Effector CD8-positive, alpha-beta T cell (primary cell): ENCODE measurements at places on chromosomes 7 and 10.

DNA sequence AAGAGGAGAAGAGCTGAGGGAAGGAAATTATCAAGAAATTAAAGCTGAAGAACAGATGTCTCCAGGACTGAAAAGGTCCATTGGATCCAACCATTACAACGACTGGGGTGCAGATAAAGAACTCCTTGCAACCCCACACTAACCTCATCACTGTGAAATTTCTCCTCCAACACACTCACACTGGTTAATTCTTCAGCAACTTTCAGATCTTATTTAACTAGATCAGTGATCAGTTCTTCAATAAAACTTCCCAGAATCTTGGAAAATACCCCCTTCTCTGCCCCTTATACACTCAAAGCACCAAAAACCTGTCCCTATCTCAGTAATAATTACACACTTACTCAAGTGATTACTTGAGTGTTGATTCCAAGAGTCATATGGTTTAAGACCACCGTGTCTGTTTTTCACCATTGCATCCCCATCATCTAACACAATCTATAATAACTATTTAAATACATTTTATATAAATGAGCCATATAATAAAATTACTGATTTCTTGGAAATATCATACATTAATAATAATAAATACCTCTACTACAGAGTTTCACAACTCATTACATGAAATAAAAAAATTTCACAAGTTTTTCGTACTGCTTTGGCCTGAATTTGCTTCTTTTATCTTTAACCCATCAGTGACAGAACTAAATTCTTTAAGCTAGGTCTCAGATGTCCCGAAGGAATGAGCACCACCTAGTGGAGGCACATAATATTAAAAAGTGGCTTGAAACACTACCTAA, 123.7 kb downstream of the MPP7 start:
- no peak for DNase-seq

DNA sequence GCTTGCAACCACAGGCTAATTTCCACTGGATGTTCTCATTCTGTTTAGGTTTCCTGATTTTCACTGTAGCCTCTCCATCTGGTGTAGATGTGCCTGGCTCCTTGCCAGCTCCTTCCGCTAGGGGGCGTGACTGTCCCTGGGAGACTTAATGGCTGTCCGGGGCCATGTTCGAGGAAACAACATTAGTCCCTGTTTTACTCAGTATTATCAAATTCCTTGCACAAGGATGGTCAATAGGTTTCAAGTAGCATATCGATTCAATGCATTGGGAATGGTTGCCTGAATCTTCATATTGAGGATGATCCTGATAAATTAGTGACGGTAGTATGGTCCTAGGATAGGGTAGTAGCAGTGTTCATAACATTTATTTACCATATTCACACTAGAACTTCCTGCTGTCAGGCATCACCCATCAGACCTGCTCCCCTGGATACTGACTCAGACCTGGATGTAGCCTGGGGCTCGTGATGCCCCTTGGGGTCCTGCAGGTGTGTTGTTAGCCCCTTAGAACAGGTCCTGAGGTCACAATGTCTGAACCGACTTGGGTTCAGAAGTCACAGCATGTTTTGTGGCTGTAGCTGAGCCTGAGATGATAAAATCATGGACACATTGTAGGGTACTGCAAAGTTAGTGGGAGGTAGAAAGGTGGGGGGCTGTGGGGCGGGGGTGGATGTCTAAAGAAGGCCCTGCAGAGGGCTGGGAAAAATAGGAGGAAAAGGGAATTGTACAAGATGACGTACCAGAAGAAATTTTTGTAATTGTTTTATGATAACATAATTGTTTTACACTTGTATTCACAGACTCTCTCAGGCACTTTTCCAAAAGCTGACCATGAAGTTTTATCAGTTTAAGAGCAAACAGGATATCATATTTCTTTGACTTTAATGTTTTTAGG, 8.9 kb upstream of the EXOC6 start:
- no peak for DNase-seq

DNA sequence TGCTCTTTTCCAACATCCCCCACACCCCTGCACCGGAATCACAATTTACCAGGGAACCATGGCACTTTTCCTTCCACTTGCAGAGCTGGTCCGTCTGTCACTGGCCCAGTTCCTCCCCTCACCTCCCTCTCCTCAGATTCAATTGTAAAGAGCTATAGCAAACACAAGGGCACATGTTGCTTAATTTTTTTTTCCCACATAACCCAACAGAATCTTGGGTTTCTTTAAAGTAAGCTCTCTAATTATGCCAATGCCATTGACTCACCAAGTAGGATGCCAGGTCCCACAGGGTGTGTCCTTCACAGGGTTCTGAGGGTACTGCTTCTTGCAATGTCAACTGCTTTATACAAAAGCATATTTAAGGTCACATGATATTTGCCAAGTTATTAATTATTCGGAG, 262.2 kb downstream of the AUTS2 start:
- DNase-seq, result no peak

DNA sequence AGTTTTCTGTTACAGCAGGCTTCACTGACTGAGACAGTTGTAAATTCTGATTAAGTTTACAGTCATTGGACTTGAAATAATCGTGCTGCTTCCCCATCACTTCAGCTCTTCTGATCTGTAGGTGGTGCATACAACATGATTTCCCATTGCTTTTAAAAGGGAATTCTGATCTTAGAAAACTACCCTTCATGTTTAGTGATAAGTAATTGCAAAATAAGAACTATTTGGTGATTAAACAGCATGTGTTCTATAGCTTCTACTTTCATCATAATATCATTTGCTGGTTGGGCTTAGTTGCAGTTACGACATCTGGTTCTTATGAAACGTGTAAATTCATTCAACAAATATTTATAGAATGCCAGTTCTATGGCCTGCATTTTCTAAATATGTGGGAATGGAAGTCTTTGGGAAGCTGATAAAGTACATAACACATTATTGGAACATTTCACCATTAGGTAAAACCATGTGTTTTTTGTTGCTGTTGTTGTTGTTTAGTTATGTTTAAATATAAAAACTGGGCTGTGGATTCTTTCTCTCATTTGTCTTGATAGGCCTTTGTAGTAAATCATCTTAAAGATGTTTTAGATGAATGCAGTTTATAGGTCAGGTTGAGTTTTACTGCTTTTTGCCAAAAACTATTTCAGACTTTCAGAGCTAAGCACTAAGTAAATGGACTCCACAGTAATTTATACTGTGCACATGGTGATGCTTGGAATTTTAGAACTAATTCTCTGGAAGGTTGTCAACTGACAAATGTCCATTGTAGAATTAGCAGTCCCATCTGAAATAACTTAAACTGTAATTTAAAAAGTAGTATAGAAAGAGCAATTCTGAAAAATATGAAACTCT, 13.1 kb downstream of the GNAI1 start:
- DNase-seq, result no peak

- no peak for DNase-seq
These were observed 65.1 kb upstream of the BET1 start for GRCh38 chr7:94069162-94069739.

- no peak for DNase-seq
These were observed 46.8 kb downstream of the PIK3AP1 start for GRCh38 chr10:96673318-96674099.

- no peak for DNase-seq
These were observed 28.5 kb upstream of the LRRC72 start for GRCh38 chr7:16498122-16498521.
